Right atrium auricular region (tissue), 2 donors: ENCODE measurements at places on chromosomes 2 and 18.

GRCh38 chr2:12762976-12763375 is 46.2 kb downstream of the TRIB2 start:
- H3K4me3 ChIP-seq, result no peak overlapping the region
- no peak for DNase-seq
- H3K4me1 ChIP-seq, result no peaks in the 10 kb centered on the region
- H3K36me3 ChIP-seq, result no peaks in the 10 kb centered on the region

DNA sequence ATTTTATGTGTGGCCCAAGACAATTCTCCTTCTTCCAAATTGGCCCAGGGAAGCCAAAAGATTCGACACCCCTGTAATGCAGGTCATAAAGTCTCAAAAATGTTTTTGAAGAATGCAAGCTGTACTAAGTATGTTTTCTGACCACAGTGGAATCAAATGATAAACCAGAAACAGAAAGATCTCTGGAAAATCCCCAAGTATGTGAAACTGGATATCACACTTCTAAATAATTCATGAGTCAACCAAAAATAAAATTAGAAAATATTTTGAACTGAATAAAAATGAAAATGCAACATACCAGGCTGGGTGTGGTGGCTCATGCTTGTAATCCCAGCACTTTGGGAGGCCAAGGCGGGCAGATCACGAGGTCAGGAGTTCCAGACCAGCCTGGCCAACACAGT is 34.1 kb upstream of the UBE2F start:
- no peaks in the 10 kb centered on the region for H3K36me3 ChIP-seq
- H3K4me1 ChIP-seq, result no peaks in the 10 kb centered on the region
- no peak for DNase-seq
- no peak overlapping the region for H3K27ac ChIP-seq

GRCh38 chr2:23475036-23475435 is 90.1 kb downstream of the KLHL29 start:
- no peaks in the 10 kb centered on the region for H3K36me3 ChIP-seq
- H3K4me1 ChIP-seq, result no peaks in the 10 kb centered on the region
- H3K27ac ChIP-seq, result no peak overlapping the region
- H3K27me3 ChIP-seq, result no peaks in the 10 kb centered on the region
- no peak overlapping the region for H3K4me3 ChIP-seq

DNA sequence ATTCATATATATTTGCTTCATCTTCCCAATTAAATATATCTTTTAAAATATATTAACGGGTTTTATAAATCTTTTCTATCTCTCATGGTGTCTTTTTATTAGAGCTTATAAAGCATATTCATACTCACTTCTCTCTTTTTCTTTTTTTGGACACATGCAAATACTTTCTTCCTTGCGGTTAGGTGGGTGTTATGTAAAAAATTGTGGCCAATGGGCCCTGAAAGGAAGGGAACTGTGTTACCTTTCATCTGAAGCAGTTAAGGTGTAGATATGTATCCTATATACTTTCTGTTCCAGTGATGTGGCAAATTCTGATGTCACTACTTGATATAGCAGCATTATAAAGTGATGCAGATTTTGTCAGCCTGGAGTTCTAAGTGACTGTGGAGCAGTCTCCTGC is 714.5 kb downstream of the PLCL1 start:
- H3K27me3 ChIP-seq, result no peaks in the 10 kb centered on the region

GRCh38 chr2:232299084-232299483 is 79.5 kb upstream of the ALPP start:
- H3K4me3 ChIP-seq, result no peak overlapping the region
- H3K27me3 ChIP-seq, result no peaks in the 10 kb centered on the region
- no peak for DNase-seq
- no peaks in the 10 kb centered on the region for H3K4me1 ChIP-seq

DNA sequence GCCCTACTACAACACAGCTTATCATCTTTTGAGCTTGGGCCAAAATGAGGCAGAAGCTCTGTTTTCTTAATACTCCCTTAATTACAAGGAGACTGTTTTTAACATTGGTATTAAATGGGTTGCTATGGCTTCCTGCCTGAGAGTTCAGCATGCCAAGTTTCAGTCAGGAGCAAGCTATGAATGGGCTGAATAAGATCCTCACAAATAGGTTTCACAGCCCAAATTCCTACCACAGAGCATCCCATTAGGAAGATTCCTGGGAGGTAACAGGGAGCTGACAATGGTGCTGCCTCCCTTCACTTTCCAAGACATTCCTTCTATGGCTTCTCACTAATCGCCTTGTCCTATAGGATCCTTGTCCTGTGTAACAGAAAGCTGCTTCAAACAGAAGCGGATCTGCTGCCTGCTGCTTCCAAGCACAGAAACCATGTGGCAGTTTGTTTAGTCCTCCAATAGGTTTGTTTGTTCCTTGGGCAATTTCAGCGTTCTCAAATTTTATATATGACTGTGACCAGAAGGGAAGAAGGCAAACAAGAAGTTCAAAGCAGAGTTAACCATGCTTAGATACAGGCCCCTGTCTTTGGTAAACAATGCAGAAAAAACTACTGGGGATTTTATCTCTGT is 70.9 kb downstream of the NCKAP5 start:
- no peak overlapping the region for H3K27ac ChIP-seq
- no peaks in the 10 kb centered on the region for H3K4me1 ChIP-seq
- no peaks in the 10 kb centered on the region for H3K27me3 ChIP-seq
- H3K4me3 ChIP-seq, result no peak overlapping the region

- no peaks in the 10 kb centered on the region for H3K36me3 ChIP-seq
- H3K4me3 ChIP-seq, result no peak overlapping the region
- peaks cover 4% of the 10 kb centered on the region for H3K4me1 ChIP-seq
- H3K27me3 ChIP-seq, result no peaks in the 10 kb centered on the region
- H3K27ac ChIP-seq, result no peak overlapping the region
- no peak for DNase-seq
Measured at GRCh38 chr2:148725564-148725963, 81.0 kb downstream of the EPC2 start.

DNA sequence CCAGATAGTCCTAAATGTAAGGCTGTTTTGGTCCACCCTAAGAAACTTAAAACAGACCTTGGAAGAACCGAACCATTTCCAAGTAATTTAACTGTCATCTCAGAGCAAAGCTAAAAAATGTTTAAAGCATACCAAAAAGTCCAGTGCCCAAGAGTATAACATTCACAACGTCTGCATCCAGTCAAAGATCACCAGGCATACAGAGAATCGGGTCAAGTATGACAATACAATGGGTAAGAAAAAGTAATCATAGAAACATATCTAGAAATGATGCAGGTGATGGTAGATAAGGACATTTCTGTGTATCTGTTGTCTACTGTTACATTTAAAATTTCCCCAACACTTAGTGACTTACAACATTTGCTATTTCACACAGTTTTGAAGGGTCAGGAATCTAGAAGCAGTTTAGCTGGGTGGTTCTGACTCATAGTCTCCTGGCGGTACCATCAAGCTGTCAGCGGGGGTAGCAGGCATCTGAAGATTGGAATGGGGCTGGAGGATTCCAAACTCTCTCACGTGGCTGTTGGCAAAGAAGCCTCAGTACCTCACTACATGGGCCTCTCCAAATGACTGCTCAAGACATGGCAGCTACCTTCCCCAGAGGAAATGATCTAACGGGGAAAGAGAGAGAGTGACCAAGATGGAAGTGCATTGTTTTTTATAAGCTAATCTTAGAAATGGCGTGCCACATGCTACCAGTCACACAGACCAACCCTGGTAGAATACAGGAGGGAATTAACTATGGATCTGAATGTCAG is 36.6 kb upstream of the DYNC2LI1 start:
- no peaks in the 10 kb centered on the region for H3K36me3 ChIP-seq
- no peak overlapping the region for H3K4me3 ChIP-seq
- no peaks in the 10 kb centered on the region for H3K4me1 ChIP-seq
- no peaks in the 10 kb centered on the region for H3K27me3 ChIP-seq
